ENCODE measurements at places on chromosomes 2 and 18.

GRCh38 chr2:197229509-197230443, 80.8 kb downstream of the ANKRD44 start:
- no peak for DNase-seq

DNA sequence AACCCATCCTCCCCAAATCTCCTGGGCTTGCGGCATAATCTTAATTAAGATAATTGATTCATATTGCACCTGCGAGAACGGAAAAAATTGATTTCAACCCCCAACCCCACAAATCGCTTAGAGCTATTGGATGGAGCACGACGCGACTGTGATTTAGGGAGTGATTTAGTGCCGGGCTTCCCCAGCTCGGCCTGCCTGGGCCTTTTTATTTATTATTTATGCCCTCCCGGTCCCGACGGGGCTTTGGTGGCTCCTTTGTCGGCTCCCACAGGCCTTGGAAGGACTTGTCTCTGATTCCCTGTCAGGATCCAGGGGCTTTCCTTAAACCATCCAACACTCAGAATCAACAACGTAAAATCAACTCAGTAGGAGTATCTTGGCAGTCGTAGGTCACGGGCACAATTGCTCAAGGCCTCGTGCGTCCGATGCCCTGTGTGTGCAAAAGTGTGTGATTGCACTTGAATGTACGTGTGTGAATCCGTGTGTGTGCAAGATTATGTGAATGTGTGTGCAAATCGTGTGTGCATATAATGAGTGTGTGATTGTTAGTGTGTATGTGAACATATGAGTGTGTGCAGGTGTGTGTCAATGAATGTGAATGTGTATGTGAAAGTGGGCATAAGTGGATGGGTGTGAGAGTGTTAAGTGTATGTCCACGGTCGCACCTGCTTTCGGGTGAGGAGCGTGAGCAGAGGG, 4.3 kb upstream of the NEUROD1 start:
- DNase-seq = no peak

- DNase-seq = no peak
Measured at GRCh38 chr2:172072706-172073105, 12.6 kb upstream of the DLX1 start.

GRCh38 chr2:49129034-49129433, 25.3 kb downstream of the FSHR start:
- no peak for DNase-seq

GRCh38 chr2:222739939-222740338, 68.5 kb downstream of the MOGAT1 start:
- no peak for DNase-seq

- no peak for DNase-seq
Measured at GRCh38 chr2:74566754-74567085, 12.2 kb downstream of the DOK1 start.

GRCh38 chr2:232345251-232345650, 33.3 kb upstream of the ALPP start:
- DNase-seq = no peak

GRCh38 chr18:59002974-59003594, 136.6 kb upstream of the SEC11C start:
- no peak for DNase-seq

DNA sequence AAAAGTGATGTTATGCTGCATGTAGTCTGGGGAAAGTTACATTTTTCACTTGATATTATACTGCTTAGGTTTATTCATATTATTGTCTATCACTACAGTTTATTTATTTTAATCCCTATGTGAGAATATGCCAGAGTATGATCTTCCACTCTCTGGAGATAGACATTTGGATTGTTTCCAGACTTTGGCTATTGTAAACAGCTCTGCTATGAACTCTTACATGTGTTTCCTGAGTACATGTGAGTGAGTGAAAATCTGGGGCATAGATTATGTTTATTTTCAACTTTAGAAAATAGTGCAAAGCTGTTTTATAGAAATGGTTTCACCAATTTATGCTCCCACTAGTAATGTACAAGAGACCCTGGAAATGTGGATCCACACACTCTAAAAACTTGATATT, 49.0 kb upstream of the EPAS1 start:
- no peak for DNase-seq

GRCh38 chr2:74938264-74938663, 20.2 kb upstream of the POLE4 start:
- DNase-seq = no peak
